Ovary (tissue), 10 donors: ENCODE measurements at places on chromosomes 11 and 22. TPM values are rescaled to one million over a fixed set of nuclear protein-coding genes. Genes with fewer than 3 reads are reported as not detected.

DNA sequence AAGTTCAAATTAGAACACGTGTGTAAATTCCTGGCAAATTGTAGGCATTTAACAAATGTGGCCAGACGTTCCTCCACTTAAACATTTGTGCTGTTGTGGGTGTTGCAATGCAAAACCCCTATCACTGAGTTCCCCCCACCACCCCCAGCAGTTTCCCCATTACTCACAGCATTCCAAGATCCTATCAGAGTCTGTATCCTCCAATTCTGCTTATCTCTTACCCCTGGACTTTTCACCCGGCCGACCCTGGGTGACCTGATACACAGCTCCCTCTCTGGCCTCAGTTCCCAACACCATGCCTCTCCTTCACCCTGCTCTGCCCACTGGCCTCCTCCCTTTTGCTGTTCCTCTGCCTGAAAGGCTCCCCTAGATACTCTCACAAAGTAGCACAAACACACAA, 31.4 kb upstream of the AQP11 start:
- DNase-seq = no peak

DNA sequence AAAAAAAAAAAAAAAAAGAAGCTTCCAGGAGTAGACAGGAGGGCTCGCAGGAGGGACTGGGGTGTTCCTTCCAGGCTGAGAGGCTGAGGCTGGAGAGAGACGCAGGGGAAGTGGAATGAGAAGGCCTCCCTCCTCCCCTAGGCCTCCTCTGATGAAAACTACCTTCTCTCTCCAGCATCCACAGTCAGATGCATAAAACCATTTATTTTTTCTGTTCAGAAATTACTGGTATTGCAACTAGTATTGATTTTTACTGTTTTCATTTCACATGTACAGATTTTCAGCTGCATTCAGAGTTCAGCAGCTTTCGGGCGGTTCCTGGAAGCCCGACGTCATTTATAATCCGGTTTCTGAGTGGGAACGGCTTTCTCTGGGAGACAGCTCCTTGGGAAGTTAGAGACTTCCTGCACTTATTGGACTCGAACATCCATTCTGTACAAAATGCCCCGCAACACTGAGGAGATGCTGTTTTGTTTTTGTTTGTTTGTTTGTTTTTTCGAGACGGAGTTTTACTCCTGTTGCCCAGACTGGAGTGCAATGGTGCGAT, 6.9 kb upstream of the NFAM1 start:
- no peak for DNase-seq

- DNase-seq = no peak
These were observed 104.8 kb downstream of the ARHGAP42 start for GRCh38 chr11:100791860-100792259.

The RCOR2 gene
- 0.94 TPM for polyA plus RNA-seq

DNA sequence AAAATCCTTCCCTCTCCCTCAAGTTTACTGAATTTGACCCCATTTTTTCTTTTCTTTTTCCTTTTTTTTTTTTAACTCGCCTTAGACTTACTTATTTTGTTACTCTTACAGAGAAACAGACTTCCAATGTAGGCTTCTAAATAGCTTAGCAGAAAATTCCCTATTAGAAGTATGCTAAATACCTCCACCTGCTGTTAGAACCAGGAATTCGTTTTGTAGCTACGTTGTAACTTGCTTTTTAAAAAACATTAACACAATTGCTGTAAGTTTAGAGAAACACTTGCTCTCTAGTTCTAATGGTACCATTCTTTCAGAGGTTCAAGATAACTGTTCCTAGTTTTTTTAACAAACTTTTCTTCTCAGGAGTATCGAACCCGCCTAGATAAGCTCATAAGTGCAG, 324.2 kb downstream of the DCDC1 start:
- no peak for DNase-seq

DNA sequence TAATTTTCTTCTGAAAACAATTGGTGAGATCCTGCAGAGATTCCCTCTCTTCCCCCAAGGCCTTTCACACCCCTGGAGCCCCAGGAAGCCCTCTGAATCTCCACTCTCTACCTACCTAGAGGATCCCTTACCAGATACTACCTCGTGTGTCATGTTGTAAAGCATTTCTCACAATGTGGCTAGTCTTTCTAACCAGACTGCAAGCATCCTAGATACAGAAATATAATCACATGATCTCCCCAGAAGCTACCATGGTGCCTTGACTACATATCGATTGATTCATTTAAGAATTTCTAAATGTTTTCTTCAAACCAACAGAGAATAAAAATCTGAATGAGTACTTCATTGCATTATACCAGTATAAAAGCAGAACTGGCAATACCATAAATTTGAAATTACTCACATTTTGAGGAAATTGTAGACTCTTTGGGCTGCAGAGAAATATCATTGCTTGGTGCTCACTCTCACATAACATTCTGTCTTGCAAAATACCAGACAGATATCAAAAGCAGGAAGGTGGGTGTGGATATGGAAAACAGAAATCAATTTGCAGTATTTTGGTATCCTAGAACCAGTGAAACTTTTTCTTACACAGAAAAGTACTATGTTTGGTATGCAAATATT, 113.5 kb downstream of the MAML2 start:
- DNase-seq = no peak

GRCh38 chr11:87251560-87251959, 213.8 kb downstream of the TMEM135 start:
- DNase-seq = no peak

The ACRV1 gene
- polyA plus RNA-seq = not detected

GRCh38 chr22:50581950-50582492, 628 bp downstream of the CHKB start:
- no peak for DNase-seq

DNA sequence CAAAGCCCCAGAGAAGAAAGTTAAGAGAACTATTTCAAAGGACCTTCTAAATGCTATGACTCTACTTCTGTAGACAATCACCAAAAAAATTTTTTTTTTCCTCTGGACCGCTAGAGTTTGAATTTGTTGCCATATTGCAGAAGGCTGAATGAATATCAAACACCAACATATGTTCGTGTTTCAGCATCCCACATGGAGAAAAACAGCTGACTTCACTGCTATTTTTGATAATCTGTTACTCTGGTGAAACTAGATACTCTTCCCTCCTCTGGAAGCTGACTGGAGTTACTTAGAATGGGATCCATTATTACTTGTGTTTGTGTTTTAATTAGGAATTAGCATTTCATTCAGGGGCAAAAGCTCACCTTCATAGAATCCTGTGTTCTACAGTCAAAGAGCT, 447.0 kb downstream of the AASDHPPT start:
- DNase-seq = no peak

DNA sequence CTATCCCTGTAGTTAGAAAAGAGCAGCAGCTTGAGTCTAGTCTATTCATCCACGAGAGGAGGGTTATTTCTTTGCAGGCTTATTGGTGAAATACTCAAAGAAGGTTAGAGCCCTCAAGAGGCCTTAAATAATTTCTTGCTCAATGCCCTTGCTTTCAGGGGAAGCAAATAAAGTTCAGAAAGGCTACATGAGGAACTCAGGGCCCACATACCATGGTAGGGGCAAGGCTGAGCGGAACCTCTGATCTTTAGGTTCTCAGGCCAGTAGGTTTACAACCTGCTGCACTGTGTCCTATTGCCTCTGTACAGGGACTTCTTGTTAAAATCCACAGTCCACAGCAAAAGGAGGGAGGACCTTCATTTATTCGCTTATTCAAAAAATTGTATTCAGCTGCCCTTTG, 101.7 kb downstream of the ADAMTS15 start:
- DNase-seq = no peak
